CMK (cell line): ENCODE measurements at places on chromosomes 2 and 18.

GRCh38 chr2:24304098-24304497 is 56.2 kb downstream of the ITSN2 start:
- no peak for DNase-seq

GRCh38 chr2:189439342-189439741 is 1.9 kb upstream of the WDR75 start:
- DNase-seq: no peak

DNA sequence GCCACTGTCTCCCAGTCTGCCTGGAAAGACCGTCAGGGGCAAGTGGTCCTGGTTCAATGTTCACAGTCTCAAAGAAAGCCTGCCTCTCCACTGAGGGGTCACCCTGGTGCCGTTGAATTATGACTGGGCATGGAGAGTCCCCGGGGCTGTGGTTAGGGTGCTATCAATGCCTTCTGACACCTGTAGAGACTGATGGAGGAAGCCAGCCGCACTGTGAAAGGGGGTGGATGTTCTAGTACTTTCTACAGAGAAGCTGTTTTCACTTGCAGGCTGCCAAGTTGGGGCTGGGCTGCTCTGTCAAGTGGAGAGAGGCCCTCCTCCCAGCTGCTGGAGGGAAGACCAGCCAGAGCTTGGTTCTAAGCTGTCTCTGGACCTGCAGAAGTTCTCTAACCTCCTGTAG is 80.5 kb downstream of the BCL2L11 start:
- DNase-seq: no peak

DNA sequence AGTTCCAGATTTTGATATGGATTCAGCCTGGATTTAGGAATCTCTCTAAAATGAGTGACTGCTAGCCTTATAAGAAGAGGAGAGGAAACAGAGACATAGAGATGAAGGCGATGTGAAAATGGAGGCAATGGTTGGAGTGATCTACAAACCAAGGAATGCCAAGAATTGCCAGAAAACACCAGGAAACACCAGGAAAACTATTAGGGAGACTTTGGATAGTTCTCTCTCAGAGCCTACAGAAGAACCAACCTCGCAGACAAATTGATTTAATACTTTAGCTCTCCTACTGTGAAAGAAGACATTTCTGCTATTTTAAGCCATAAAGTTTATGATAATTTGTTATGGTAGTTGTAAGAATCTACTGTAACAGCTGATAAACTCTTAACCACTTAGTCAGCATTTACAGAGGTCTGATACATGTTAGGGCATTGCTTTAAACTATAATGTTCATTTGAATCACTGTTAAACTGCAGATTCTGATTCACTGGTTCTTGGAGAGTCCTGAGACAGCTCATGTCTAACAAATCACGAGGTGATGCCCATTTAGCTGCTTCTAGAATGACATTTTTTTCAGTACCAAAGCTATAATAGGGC is 1702.6 kb upstream of the LRRTM1 start:
- DNase-seq: no peak

- DNase-seq: no peak
These were observed 11.7 kb downstream of the UBR3 start for GRCh38 chr2:169838743-169839489.

GRCh38 chr2:66442516-66443185 is 7.7 kb downstream of the MEIS1 start:
- DNase-seq: no peak

- DNase-seq: no peak
These were observed 45.6 kb downstream of the INPP4A start for GRCh38 chr2:98489971-98490962.

- no peak for DNase-seq
These were observed 131.4 kb upstream of the MAP3K20 start for GRCh38 chr2:172944022-172944793.
